ENCODE measurements at places on chromosomes 16 and 17.

- peak; percentile 88 for DNase-seq
These were observed 479 bp downstream of the ITGA3 start for GRCh38 chr17:50056217-50056960.

GRCh38 chr17:63596856-63597586, 3.7 kb upstream of the TACO1 start:
- DNase-seq, result no peak

- DNase-seq, result no peak
These were observed 495 bp downstream of the PARN start for GRCh38 chr16:14629612-14629918.

DNA sequence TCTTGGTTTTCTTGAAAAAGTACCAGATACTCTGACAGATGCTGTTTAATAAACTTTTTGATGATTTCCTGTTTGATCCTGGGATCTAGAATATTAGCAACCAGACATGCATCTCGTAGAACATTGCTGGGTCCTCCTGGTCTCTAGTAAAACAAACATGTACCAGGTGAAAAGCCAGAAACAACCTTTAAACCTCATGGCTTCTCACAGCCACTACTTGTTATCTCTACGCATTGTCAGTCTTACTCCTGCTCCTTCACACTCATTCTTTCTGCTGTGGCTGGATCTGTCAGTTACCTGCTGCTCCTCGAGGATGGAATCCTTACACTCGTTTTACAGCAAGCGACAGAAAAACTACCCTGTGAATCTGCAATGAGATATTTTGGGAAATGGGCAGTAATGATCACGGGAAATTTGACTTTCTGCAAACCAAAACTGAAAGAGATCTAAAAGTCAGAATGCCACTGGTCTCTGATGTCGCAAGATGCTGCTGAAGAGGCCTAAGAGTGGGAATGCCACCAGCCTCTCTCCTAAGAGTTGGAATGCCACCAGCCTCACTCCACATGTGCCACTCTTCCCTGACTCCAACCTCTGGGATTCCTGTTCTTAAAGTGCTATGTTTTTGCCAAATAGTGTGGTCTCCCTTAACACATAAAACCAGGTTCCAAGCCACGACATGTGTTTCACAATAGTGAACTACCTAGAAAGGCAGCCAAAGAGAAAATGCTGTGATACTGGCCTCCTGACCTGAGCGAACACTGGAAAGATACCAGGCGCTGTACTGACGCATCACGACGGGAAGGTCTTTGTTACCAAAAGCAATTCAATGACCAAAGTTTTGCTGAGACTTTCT, 86.3 kb downstream of the VPS53 start:
- DNase-seq, result no peak

DNA sequence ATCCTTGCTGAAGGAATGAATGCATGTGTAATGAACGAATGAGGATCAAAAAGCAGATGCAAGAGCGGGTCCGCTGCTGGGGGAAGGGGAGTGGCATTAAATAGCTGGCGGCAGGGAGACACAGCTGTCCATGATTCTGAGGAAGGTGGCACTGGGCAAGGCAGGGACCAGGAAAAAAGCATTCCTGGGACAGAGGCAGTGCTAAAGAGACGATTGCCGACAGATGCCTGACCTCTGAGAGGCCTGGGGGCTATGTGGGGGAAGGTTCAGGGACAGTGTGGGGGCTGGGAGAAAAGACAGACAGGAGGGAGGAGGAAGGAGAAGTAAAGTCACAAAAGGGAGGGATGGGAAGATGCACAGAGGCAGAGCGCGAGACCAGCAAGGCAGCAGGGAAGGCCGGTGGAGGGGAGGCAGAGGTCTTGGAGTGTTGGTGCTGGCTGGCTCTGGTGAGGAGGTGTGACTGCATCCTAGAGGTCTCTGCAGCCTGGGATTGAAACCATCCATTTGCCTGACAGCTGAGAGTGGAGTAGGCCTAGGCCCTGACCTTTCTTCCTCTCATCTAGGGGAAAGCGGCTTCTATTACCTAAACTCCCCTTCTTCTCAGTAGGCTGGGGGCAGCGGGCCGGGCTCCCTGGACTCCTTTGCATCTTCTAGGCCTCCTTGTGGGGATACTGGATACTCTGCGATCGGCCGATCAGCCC, 109.9 kb downstream of the SDK2 start:
- DNase-seq, result no peak

DNA sequence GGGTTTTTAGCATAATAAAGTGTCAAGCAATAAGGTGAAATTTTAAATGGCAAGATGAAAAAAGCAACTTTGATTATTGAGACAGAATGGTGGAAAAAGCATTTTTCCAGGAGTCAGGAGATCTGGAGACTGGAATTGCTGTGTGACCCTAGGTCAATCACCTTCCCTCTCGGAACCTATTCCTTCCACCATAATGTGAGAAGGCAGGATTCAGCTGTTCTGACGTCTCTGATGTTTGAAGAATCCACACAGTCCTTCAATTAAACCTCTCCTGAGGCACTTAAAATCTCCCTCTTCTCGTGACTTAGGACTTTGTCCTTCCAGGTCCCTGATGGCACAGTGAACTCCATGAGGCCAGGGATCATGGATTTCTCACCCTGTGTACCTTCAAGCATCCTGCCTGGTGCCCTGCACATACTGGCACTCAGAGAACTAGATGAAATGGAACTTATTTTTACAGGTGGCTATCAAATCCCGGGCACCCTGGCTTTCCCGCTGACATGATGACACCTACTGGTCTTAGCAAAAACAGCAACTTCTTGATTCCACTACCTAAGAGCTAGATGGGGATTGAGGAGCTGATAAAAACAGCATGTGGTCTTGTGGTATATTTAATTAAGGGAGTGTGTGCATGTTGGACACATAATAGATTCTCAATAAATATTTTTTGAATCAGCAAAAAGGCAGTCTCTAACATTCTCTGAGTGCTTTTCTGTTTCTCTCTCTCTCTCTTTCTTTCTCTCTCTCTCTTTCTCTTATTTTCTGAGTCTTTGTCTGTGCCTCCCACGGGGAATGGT, 2.3 kb upstream of the CCDC182 start:
- peak; percentile 17 for DNase-seq

GRCh38 chr17:82836823-82837357, 2.9 kb downstream of the ZNF750 start:
- DNase-seq, result no peak

GRCh38 chr16:1781758-1782407, 488 bp downstream of the SPSB3 start:
- DNase-seq, result peak; percentile 59

DNA sequence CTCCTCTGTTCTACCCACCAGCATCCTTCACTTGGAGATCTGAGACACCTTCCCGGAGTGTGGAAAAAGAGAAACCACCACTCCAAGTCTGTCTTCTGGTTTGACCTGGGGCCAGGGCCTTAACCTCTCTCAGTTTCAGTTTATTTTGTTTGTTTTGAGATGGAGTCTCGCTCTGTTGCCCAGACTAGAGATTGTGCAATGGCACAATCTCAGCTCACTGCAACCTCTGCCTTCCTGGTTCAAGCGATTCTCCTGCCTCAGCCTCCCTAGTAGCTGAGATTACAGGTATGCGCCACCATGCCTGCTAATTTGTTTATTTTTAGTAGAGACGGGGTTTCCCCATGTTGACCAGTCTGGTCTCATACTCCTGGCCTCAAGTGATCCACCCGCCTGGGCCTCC, 271.1 kb upstream of the TNRC6C start:
- no peak for DNase-seq

DNA sequence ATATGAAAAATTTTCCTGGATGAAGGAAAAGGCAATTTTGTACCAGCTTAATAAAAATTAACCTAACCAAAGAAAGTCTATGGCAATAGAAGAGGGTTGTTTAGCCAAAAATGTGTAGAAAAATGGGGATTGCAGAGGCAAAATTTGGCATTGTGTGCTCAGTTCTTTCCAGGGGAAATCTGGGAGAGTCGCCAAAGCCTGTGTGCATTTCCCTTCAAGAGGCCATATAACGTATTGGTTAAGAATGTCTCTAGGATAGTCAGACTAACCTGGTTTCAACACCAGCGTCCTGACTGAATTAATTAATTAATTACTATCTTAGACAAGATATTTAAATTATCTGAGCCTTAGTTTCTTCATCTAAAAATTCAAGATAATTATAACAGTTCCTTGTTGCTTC, 44.8 kb upstream of the HLF start:
- DNase-seq, result no peak

DNA sequence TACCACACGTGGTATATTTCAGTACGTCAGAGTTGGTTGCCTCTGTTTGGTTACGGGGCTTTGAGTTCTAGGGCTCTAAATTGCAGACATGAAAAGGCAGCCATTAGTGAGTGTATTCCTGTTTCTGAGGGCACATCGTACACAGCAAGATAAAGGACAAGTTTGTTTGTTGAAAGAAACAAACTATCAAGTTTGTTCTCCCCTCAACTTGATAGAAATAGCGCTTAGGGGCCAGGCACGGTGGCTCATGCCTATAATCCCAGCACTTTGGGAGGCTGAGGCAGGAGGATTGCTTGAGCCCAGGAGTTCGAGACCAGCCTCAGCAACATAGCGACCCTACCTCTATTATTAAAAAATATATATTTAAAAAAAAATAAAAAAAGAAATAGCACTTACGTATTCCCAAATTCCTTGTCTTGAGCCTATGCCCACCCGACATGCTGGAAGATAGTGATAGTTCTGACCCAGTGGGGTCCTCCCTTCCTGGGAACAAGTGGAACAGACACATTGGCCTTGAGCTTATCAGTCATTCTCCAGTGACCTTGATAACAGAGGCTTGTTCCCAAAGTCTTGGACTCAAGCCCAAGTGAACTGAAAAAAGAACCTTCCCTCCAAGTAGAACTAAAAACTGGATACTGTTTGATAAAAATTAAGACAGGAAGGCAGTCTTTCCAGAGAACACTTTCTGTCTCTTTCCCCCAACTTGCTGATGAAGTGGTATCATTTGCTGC, 139.9 kb upstream of the CACNG3 start:
- DNase-seq, result no peak

DNA sequence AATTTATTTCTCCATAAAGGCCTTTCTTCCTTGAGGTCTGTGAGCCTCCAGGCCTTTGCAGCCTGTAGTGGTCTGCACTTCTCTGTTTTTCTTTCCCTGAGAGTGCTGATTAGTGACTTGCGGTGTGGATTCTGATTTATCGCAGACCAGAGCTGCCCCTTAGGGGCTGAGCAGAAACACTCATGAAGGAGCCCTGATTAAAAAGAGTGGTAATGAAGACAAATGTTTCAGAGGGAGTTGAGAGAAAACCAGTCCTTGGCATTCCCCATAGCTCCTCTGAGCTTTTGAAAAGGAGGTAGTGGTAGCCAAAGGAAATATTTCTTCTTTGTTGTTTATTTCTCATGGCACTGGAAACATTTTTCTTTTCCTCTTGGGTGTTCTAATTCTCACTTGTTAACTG, 268.1 kb upstream of the TBX2 start:
- no peak for DNase-seq

DNA sequence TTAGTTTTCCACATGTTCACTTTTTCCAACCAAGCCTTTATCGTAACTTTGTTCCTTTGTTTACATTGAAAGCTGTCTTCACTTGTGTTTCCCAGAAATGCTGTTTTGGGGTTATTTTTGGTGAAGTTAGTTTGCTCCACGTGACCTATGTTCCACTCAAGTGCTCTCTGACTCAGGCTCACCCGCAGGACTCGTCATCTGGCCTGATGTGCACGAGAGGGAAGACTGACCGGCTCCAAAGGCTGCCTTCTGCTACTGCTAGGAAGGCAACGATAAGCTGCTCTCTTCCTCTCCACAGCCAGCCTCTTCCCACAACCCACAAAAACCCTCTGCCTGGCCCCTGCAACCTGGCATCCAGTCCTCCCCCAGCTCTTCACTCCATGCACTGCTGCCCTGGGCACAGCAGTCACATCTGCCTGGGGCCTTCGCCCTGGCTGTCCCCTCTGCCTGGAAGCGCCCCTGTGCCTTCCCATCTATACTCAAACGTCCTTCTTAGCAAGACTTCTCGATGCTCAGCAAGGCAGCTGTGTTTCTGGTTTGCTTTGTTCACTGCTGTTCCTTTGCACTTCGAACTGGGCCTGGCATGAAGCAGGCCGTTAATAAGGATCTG, 28.0 kb downstream of the ZCCHC14 start:
- peak; percentile 14 for DNase-seq

GRCh38 chr16:23597003-23597756, 1.1 kb upstream of the NDUFAB1 start:
- DNase-seq, result peak; percentile 15

DNA sequence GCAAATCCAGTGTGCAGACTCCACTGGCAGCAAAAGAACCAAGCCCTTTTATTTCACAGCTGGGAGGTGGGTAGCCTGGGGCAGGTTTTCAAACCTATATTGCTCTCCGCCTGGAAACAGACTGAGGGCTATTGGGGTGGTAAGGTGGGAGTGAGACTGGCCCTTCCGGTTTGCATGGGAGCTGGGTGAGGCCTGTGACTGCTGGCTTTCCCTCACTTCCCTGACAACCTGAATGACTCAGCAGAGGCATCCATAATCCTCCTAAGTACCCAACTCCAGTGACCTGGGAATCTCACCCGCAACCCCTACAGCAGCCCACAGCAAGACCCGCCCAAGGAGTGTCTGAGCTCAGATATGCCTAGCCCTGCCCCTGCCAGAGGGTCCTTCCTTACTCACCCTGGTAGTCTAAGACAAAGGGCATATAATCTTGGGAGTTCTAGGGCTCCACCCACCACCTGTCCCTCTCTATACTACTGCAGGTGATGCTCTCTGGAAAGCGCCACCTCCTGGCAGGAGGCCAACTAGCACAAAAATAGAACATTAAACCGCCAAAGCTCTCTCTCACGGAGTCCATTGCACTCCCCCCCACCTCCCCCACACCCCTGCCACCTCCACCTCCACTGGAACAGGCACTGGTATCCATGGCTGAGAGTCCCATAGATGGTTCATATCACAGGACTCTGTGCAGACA, 602.0 kb upstream of the C16orf82 start:
- no peak for DNase-seq

DNA sequence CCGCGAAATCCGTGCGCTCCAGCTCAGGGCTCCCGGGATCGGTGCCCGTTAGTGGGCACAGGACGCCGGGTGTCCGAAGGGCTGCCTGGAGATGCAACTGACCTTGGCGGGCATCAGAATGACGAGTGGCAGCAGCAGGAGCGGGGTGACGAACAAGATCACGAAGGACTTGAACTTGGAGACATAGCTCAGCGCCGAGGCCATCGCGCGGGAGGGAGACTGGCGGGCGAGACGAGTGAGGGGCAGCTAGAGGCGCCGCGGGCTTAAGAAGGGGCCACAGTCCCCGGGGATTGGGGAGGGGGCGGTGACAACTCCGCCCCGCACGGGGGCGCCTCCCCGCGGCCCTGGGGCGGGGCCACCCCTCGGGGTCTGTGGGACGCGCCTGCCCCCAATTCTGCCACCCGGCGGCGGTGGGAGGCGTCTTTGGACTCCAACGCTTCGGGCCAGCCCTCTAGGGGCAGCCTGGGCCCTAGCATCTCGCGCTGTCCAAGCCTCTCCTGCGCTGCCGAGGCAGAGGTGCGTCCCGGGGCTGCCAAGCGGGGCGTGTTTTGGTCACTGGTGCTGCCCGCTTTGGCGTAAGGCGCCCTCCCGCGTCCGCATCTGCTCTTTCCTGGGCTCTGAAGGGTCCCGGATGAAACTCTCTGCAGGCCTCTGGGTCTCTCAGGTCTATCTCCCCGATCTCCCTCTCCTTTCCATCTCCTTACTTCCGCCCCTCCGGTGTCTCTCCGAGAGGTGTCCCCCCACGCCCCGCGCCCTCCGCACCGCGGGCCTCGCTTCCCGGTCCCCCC, at the start of gene SLC13A5:
SLC13A5 (minus strand) TSS at position 240 of the 788 bp plus-strand sequence; CDS start at position 204, 36 bp downstream.
- DNase-seq, result peak; percentile 48
